ENCODE measurements at places on chromosomes 3 and 15.

DNA sequence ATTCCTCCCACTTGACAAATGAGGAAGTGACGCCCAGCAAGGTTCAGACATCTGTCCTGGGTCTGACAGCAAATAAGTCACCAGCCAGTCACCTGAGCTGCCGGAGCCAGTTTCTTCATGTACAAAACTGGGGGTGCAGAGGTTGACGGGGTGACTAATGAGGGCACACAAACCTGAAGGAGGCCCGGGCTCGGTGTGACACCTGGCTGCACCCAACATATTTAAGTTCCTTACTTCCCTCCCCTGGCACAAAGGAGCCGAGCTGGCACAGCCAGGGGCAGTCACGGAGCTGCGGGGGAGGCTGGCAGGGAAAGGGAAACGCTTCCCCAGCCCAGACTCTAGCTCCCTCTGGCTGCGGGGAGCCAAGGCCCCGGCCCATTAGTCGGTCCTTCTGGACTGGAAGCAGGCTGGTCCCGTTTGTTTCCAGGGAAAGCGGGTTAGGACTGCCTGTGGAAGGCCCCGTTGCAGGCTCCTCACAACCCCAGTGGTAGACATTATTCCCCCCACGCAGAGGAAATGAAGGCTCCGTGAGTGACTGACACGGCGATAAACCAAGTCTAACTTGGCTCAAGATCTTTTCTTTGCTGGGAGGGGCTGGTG, 2.3 kb downstream of the FBXL22 start:
- no peak for DNase-seq

- DNase-seq, result no peak
Observed at GRCh38 chr3:61780016-61780415, 218.6 kb downstream of the PTPRG start.

- no peak for DNase-seq
Observed at GRCh38 chr15:42582569-42583375, 7.4 kb downstream of the STARD9 start.

- no peak for DNase-seq
Observed at GRCh38 chr3:115022835-115023398, 124.2 kb downstream of the ZBTB20 start.

DNA sequence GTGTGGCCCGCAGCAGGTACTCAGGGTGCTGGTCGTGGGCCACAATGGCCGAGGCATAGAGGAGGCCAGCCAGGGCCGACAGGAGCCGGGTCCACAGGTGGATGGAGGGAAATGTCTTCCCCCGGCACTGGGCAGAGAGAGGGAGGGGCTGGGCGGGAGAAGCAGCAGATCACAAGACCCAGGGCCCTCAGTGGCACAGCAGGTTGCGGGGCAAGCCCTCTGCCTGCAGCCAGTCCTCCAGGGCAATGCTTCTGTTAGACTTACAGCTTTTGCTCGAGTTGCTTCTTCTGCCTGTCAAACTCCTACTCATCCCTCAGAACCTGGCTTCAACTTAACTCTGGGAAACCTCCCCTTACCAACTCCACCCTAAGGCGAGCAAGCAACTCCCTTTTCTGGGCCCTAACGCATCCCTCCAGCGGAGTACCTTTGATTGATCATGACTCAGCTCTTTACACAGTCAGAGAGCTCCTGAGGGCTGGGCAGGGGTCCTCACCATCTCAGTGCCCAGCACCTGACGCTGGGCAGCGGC, 16.0 kb downstream of the TMEM44 start:
- DNase-seq, result no peak

DNA sequence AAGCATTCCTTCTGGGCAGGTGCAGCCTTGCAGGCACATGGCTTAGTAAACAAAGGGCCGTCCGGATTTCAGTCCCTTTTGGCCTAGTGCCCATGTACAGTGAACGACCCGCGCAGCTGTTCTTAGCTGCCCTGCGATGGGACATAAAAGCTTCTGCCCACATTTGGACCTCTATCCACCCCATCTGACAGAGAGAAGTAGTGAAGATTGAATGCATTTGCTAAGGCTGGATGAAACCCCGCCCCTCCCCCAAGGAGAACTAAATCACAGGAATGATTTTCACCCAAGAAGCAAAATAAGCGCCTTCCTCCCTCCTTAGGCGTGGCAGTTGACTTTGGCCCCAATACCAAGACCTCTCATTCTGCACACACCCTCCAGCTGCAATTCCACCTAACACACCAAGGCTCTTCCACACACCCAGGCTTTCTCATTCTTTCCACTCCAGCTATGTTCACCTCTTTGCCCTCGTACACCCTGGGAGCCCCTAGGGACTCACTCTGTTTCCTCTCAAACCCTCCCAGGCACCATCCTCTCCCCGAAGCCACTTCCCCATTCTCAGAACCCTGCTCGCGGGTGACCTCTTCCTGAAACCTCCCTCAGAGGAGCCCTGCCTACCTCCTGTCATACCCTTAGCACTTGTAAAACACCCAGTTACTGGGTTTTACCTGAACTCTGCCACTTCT, 14.1 kb upstream of the HRH1 start:
- no peak for DNase-seq

GRCh38 chr3:88076712-88077111, 17.7 kb downstream of the ZNF654 start:
- no peak for DNase-seq

- DNase-seq, result no peak
Observed at GRCh38 chr3:149487598-149488197, 13.2 kb downstream of the TM4SF4 start.

GRCh38 chr3:51830345-51830744, 31.1 kb upstream of the IQCF2 start:
- DNase-seq, result no peak

DNA sequence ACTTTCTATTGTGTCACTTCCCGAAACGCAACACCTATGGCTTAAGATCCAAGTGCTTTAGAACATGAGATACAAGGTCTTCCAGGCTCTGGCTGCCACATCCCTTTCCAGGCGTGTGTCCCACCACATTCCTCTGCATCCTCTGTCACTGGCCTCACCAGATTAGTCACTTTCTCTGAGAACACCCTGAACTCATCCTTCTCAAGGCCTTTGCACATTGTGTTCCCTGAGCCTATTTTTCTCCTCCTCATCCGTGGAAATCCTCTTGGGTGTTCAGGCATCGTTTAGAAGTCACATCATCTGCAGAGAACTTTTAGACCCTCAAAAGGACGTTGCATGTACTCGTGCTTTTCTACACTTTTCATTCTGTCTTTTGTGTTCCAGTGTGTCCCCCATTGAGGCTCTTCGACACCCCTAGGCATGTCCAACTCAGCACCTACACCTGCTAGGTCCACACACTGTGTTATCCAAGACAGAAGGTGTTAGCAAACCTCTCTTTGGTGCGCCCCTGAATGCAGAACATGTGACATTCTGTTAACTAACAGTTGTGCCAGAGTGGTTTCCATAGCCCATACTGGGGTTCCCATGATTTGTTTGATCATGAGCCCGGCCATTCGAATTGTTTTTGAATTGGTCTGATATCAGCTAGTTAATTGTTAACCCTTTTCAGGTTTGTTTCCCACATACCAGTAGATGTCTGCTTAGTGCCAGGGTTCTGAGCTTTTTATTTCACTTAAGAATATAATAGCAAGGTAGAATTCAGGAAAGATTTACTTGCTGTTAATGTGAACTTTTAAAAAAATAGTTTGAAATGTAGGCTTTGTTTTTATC, 67.2 kb downstream of the LPP start:
- DNase-seq, result no peak

DNA sequence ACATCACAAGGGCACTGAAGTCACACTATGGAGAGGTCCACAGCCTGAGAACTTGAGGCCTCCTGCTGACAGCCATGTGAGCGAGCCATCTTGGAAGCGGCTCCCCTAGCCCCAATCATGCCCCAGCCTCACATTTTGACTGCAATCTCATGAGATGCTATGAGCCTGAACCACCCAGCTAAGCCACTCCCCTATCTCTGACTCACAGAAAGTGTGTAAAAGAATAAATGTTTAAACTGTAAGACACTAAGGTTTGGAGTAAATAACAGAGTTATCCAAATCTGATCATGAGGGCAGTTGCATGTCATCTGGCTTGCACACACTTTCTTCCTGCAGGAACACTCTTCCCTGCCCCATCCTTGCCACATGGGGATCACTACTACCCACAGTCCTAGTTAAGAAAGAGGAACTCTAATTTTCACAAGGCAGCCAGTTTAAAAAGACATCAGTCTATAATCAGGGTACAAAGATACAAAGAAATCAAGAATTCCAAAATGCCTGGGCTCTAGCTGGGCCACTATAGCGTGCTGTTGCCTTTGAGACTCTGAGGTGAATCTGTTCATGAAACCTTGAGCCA, 494.2 kb downstream of the FOXP1 start:
- DNase-seq, result no peak

DNA sequence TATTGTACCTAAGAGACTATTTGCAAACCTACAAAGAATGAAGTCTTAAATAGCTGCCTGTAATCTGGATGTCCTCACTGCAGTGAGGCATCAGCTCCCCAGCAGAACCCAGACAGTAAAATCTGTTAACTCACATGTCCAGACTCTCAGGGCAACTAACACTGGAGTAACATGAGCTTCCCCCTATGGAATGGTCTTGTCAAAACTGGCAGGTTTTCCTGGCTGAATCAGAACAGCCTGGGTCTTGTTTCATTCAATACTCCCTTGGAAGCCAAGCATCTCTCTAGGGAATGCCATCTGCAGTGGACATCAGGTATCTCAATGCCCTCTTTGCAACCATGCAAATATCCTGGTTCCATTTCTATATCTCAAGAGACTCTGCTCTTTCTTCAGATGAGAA, 24.4 kb downstream of the PTPN9 start:
- DNase-seq, result no peak

DNA sequence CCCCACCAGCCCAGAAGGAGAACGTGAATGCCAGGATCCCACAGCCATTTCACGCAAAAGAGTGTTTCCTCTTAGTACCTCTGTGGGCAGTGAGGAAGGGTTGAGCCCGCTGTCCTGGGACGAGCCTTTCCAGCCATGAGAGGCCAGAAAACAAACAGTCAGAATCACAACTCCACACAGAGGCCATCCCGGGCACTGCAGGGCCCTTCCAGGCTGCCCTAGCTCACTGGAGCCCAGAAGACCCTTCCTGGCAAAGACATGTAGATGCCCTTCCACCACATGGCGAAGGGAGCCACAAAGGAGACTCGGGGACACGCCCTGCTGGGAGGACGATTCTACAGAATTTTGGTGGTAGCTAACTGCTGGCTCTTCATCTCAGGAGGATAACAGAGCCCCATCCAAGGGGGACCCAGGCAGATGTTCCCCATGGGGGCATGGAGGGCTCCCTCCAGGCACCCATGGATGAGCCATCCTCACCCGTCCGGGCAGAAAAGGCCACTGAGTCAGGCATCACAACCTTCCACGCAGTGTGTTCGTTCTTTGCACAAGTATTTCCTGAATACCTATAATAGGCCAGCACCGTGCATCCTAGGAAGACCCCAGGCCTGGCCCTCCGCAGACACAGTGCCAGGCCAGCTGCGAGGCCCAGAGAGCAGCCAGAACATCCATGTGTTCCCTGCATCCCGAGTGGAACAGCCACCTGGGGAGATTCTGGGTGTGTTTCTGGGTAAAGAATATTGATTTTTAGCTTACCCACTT, 47.2 kb downstream of the SLC12A8 start:
- DNase-seq, result no peak

GRCh38 chr15:85003593-85004312, 22.1 kb downstream of the PDE8A start:
- no peak for DNase-seq

DNA sequence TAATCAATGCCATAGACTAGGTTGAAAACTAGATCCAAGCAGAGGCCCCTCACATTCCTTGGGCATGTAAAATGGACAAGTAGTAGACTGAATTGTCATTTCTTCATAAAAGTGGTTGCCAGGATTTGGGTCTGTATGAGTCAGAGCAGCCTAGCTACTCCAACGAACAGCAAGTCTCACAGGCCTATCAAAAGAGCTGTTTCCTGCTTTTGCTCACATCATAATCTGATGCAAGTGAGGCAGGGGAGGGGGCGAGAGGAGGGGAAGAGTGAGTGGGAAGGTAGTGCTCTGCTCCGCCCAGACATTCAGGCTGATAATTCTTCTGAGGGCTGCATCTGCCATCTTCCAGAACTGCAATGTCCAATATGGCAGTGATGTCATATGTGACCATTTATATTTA, 228.9 kb upstream of the PRICKLE2 start:
- DNase-seq, result no peak

DNA sequence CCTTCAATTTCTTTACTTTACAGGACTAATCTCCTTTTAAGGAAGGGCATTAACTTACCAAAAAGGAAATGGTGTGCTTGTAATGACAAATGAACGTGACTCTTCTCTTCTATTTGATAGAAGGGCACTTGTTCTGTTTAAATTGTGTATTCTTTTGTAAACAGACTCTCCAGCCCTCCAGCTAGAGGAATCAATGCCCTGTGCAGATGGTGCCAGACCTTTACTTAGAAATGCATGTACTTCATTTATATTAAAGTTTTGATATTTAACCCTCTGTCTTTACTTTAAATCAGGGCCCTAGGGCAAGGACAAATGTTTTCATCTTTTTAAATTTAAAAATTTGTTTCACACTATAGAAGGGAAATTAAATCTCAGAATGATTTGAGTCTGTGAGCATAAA, 355.1 kb downstream of the GBE1 start:
- no peak for DNase-seq

- no peak for DNase-seq
Observed at GRCh38 chr3:8576841-8577571, 67.6 kb downstream of the SSUH2 start.

GRCh38 chr3:184467171-184467570, 87.3 kb downstream of the CHRD start:
- DNase-seq, result no peak

GRCh38 chr3:159487304-159487703, 501.3 kb upstream of the IL12A start:
- DNase-seq, result no peak

GRCh38 chr3:188905547-188905946, 266.2 kb upstream of the TPRG1 start:
- DNase-seq, result no peak

GRCh38 chr15:51909584-51909983, 62.0 kb downstream of the LEO1 start:
- no peak for DNase-seq

DNA sequence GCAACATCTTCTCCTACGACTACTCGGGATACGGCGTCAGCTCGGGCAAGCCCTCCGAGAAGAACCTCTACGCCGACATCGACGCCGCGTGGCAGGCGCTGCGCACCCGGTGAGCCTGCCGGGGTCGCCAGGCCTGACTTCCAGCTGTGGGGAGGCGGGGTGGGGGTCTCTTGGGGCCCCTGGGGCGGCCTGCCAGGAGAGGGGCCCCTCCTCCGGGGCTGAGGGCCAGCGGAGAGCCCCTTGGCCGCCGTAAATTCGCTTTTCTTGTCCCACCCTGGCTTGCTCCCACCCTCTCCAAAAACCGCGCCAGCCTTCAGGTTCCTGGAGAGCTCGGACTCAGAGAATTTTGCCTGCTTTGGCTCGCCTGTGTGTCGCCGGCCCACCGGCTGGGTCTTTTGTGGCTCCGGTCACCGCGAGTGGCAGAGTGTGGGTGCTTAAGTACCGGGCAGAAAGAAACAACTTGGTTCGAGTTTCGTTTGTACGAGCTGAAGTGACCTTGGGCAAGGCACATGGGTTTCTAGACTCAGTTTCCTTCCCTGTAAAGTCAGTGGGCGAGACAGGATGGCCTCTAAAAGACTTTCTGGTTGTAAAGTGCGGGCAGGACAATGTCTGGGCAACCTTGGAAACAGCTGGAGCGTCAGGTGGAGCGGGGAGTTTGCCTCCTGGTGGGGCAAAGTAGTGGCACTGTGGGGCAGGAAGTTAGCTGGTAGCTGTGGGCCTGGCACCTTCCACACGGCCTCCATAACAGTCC, 976 bp downstream of the ABHD17C start:
- DNase-seq, result no peak

- DNase-seq, result no peak
Observed at GRCh38 chr15:68808091-68808490, 12.6 kb downstream of the ANP32A start.

Data from stimulated activated CD8-positive, alpha-beta memory T cell treated with anti-CD3 and anti-CD28 coated beads, Interleukin-12 subunit alpha, Interleukin-12 subunit beta, amount 100 ng/mL, for 1 hour (primary cell).